ENCODE measurements at places on chromosomes 13 and 19.

- no peak for DNase-seq
Measured at GRCh38 chr13:41791056-41791455, 169.9 kb downstream of the VWA8 start.

GRCh38 chr19:19381007-19381926, 24.2 kb upstream of the GATAD2A start:
- no peak for DNase-seq

GRCh38 chr13:73873940-73874830, 260.0 kb downstream of the KLF12 start:
- DNase-seq = no peak

DNA sequence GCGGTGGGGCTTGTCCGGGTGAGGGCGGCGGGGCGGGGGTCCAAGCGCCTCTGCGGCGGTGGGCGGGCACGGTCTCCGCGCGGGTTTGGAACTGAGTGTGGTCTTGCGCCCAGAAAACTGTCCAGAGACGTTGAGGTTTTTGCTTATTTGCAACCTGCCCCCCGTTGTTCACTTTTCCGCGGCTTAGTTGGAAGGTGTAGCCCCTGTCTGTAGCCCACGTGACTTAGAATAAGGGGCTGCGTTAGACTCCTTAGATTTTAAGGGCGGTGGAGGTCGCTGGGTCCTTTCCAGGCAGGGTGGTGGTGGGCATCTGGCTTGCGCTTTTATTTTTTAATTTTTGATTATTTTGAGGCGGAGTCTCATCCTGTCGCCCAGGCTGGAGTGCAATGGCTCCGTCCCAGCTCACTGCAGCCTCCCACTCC, 748 bp downstream of the RPS15 start:
- no peak for DNase-seq
